NCI-H1092 treated with DMSO at 0.1 percent for 48 hours (cell line): ENCODE measurements at places on chromosomes 12 and 14.

DNA sequence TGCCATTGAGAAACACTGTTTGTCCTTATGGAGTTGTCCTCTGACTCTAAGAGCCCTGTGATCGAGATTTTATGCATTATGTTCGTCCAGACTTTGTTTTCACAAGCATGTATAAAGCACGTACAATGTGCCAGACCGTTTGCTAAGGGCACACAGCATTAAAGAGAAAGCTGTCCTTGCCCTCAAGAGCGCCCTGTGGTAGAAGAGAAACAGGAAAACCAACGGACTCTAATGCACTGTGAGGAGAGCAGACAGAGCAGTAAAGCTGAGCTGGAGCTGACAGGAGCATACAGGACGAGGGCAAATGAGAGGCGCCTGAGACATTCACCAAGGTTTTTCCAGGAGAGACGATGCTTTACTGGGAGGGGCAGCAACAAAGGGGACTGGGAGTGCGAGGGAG, 66.2 kb upstream of the OVCH1 start:
- no peak for DNase-seq

GRCh38 chr12:21600196-21600595, 4.5 kb downstream of the GYS2 start:
- no peak for DNase-seq

DNA sequence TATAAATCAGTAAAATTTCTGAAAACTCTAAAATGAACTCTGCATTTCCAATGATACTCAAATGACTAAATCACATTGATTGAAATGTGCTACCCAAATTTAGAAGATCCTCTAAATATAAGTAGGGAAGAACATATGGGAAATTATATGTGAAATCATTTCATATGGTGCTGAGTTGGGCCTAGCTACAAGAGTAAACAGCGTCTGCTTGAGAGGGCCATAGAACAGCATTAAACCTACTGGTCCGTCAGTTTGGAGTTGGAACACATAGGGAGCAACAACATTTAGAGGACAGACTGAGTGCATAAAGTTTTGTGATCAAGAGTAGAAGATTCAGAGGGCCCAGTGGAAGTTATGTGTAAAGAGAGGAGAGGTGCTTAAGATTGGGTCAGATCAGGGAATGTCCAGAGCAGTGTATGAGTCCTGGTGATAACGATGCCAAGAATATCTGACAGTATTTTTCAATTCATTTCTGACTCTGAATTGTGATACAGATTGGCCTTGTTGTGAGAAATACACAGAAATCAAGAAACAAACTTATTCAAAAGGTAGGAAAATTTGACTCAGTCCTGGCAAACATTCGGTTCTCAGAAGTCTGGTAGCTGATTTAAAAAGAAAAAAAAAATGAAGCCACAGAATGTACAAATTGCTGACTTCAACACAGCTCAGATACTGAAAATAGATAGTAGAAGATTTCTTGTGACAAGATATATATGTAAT, 362.2 kb downstream of the CCDC91 start:
- no peak for DNase-seq

- no peak for DNase-seq
Observed at GRCh38 chr12:49282302-49282701, 12.6 kb upstream of the PRPH start.
